ENCODE measurements at places on chromosomes 7 and 10.

DNA sequence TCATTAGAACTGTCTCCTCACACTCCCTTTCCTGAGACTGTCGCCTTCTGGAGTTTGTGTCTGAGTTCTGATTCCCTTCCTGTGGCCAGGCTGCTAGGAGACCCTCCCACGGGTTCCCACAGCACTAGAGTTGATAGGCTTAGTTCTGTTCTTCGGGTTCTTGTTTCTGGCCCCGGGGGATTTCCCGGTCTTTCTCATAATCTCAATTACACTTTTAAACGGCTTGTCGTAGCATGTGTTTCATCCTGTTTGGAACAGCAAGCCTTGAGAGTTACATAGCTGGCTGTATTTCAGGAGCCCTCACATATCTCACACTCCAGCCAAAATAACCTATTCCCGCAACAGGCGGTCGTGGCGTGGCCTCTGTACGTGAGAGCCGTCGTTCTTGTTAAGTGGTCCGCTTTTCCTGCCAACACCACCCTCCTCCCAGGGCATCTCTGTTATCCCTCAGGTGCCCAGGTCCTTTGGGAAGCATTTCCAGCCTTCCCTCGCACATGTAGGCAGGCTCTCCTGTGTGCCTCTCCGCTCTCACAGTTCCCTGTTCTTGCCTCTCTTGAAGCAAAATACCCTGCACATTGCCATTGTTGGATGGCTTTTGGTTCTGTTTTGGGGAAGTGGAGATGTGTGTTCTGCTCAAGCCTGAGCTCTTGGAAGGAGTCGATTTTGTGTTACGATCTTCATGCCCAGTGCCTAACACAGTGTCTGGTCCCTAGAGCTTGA lies 46.0 kb downstream of the CDC123 start:
- no peak for ATAC-seq

DNA sequence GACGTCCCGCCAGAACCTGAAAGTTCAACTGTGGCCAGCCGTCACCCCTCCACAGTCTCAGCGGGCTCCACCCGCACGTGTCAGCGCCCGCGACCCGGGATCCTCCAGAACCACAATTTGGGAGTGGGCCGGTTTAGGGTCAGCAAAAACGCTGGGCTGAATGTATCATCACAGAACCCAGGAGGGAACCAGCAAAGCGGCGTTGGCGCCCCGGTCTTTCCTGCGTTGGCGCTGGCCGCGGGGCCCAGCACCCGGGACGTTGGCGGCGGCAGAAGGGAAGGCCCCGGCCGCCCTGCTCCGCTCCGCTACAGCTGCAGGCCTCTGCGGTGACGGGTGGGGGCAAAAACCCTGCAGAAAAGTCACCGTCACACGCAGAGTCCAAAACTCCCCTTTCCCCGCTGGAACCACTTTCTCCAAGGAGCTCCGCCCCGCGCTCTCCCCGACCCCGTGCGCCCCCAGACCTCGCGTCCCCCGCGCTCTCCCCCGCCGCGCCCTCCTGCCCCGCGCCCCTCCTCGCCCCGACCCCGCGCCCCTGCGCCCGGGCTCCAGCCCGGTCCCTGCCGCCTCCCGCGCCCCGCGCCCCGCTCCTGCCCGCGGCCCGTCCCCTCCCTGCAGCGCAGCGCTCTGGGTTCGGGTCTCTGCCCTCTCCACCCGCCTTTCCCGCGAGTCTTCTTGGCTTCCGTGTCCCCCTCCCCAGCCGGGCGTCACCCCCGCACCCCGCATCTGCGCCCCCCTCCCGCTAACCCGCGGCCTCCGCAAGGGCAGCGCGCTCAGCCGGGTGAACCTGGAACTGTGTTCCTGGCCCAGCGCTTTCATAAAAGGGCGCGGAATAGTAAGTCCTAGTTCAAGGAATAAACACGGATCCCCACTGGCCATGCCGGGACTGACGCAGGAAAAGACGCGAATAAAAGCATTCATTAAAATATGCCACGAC lies 24.0 kb upstream of the RNF32 start:
- peak; percentile 62 for ATAC-seq

GRCh38 chr10:49649294-49649693 lies 30.2 kb upstream of the C10orf53 start:
- ATAC-seq = no peak

GRCh38 chr10:132185601-132186487 lies 904 bp upstream of the DPYSL4 start:
- ATAC-seq = no peak

GRCh38 chr10:23376229-23376655 lies 31.6 kb upstream of the C10orf67 start:
- no peak for ATAC-seq

DNA sequence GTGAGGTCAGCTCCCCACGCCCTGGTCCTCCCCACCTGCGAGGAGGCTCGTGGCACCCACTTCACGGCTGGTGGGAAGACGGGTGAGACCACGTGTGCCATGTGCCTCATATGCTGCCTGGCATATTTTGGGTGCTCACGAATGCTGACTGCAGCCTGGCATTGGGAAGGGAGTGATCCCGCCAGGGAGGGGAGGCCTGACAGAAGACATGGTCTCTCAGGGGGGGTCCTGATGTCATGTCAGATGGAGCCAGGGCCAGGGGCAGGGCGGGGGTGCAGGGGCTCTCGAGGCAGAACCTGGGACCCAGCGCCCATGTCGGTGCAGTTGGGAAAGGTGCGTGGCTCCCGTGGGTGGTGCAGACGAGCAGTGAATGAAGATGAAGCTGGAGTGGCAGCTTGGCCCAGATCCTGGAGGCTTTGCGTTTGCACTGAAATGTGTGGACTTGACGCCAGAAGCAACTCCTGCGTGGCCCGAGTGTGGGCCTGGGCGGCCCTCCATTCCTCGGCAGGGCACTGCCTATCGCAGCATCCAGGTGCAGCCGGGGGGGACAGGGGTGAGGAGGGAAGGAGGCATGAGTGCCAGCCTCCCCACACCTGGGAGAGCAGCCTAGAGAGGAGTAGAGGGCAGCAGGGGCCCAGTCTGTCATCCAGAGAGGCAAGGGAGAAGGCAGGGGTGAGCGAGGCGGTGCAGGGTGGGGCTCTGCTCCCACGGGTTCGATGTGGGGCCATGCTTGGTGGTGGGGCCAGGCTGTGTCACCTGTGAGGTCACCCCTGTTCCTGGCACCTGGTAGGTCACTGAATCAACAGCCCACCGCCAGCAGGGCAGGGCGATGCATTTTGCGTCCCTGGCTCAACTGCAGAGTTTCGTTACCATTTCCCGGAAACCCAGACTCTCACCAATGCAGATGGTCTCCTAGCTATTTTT lies 385.6 kb downstream of the DNAJB6 start:
- no peak for ATAC-seq

DNA sequence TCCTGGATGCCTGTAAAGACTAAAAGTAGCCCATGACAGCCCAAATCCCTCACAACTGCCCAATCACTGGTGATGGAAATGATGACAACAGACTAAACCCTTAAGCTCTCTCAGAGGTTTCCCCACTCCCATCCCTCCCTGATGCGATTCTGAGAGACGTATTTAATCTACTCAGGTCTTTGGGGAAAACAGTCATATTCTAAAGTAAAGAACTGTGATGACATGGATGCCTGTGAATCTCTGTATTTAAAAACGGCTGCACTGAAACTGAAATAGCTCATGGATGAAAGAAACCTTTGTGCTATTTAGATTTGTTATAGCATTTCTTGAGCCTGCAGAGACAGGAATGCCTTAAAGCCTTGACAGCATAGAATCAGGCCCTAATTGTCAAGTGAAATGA lies 28.5 kb downstream of the VPS41 start:
- ATAC-seq = no peak

DNA sequence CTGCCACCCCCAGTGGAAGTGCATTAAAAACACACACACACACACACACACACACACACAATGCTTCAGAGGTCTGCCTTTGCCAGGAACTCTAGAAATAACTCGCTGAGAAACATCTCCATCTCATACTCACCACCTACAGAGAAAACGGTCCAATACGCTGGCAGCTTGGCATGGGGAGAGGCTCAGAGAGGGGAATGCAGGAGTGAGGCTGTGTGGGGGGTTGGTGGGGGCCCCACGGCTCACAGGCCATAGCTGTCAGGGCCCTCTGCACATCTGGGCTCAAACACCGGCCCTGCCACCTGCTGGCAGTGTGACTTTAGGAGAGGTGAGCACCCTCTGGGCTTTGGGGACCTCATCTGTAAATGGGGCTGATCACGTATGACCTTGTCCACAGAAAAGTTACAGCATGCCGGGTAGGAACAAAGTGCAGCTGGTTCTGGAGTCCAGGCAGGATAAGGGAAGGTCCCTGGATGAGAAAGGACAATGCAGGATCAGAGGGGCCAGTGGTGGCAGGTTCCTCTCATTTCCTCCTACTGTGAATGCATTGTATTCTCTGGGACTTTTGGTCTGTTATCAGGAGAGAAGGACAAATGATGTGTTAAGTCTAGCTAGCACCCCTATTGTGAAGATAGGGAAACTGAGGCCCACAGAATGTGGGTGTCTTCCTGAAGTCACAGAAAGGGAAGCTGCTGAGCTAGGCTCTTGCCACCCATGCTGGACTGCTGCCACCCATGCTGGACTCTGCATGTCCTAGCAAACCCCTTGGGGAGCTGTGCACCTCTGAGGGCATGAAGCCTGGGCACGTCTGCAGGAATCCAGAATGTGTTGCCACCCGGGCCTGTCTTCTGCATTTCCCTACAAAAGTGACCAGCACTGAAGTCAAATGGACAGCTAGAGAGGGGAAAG lies 404.6 kb downstream of the RPS24 start:
- no peak for ATAC-seq

DNA sequence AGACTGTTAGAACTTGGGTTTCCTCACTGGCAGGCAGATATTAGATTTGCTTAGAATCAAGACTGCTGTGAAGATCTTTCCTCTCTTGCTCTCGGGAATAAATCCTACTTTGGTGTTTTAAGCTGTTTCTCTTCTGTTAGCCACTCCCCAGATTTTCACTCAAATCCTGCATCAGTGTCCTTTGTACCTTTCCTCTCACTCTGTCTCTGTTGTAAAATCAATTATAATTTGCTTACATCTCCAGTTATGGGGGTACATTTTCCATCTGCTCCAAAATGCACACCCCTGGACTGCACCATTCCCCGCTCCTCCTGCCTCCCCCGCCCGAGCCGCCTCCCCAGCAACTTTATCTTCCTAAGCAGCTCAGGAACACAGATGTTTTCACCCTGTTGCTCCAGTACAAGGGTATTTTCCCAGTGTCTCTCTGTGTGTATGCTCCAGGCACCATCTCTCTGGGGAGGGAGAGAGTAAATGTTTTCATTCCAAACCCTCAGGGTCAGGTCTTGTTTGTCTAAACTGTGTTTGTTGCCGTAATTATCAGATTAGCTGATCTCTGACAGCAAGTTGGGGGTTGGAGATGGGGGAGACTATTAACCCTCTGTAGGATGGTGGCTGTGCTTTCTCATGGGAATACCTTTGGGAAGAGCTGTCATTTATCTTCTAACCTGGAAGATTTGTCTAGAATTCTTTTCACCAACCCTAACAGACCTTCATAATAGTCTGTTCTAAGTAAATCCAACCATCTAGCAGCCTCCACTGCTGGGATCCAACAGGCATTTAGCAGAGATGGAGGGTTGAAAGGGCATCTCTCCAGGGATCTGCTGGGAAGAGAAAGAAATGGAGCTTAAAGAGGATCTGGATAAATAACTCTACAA lies 20.4 kb upstream of the GOT1 start:
- no peak for ATAC-seq

GRCh38 chr7:116100626-116101025 lies 70.1 kb upstream of the TFEC start:
- no peak for ATAC-seq

- ATAC-seq = peak; percentile 89
Observed at GRCh38 chr10:45418849-45419675, 45.0 kb downstream of the ALOX5 start.

DNA sequence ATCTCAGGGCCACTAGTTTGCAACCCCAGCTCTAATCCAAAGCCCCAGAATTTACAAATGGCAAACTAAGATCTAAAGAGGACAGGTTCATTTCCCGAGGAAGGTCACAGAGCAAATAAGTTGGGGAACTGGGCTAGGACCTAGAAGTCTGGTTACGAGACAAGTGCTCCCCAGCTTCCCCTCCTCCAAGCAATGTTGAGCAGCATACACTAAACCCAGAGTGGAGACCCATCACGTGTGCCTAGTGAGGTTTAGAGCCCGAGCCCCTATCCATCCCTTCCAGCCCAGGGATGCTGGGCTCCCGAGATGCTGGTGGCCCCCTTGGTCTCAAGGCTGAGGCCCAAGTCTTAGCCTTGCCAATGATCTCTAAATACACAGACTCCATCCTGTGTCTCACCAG lies 209.5 kb upstream of the ZMIZ1 start:
- no peak for ATAC-seq

DNA sequence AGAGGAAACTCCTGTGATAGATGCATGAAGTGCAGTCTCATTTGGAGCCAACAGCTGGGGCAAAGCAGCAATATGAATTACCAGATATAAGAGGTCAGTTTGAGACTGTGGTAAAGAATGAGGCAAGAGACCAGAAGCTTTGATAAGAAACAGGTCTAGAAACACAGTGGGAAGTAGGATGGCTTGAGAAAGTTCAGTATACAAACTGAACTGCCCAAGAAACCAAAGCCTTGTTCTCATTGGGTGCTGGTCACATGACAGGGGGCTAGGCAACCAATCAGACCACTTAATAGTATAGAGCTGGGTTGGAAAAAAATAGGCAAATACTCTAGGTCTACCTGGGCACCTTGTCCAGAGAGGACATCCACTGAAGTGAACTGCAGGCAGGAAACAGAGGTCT lies 46.2 kb upstream of the PLCE1 start:
- ATAC-seq = no peak

DNA sequence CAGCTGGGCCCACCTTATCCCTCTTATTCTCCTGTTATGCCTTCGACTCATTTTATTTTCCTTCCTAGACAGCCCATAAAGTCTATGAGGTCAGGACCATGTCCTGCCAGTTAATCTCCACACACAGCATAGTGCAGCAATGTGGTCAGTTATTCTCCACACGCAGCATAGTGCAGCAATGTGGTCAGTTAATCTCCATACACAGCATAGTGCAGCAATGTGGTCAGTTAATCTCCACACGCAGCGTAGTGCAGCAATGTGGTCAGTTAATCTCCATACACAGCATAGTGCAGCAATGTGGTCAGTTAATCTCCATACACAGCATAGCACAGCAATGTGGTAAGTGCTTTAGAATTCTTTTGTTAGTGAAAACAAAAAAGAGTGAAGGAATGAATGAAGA lies 77.8 kb downstream of the TEX36 start:
- ATAC-seq = no peak

- no peak for ATAC-seq
Observed at GRCh38 chr10:86017841-86018734, 348.5 kb downstream of the GRID1 start.

- ATAC-seq = no peak
Observed at GRCh38 chr10:130171196-130171595, 35.0 kb downstream of the GLRX3 start.

DNA sequence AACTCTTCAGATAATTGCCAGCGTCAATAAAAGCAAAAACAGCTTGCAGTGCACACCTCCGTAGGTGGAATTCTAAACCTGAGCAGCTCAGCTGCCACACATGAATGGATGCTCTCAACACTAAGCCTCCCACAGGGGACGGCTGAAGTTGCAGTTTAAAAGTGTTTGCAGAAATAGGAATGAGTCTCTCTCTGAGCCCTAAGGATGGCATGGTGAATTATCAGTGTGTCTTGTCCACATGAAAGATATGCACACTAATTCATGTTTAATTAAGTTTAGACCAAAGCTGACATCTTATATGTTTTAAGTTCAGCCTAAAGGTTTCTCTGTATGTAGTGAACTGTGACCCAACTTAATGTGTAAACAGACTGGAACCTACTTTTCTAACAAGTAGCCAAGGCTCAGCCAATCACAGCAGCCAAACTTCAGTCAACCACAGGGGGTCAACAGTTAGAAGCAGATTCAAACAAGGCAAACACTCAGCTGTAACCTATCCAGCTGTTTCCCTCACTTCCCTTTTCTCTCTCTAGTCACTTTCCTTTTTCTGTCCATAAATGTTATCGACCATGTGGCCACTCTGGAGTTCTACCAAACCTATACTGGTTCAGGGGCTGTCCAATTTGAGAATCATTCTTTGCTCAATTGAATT lies 38.1 kb downstream of the CTTNBP2 start:
- no peak for ATAC-seq
